ENCODE measurements at places on chromosomes 7 and 10.

- no peak for DNase-seq
Observed at GRCh38 chr10:47374611-47375536, 9.2 kb downstream of the ZNF488 start.

GRCh38 chr7:140326116-140326928 is 72.0 kb downstream of the SLC37A3 start:
- no peak for DNase-seq

GRCh38 chr10:45420453-45421192 is 46.6 kb downstream of the ALOX5 start:
- no peak for DNase-seq

DNA sequence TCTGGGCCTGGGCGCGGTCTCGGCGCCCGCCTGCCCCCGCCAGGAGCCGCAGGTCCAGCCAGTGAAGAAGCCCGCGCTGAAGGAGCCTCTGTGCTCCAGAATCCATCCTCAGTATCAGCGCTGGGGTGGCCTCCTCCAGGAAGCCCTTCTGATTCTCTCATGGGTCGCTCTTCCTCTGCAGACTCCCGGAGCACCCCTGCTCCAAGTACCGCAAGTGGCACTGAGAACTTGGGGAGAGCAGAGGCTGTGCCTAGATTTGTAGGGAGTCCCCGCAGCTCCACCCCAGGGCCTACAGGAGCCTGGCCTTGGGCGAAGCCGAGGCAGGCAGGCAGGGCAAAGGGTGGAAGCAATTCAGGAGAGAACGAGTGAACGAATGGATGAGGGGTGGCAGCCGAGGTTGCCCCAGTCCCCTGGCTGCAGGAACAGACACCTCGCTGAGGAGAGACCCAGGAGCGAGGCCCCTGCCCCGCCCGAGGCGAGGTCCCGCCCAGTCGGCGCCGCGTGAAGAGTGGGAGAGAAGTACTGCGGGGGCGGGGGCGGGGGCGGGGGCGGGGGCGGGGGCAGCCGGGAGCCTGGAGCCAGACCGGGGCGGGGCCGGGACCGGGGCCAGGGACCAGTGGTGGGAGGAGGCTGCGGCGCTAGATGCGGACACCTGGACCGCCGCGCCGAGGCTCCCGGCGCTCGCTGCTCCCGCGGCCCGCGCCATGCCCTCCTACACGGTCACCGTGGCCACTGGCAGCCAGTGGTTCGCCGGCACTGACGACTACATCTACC is at the start of gene ALOX5:
Gene ALOX5, plus strand, starts transcription at position 641 of the 774 bp plus-strand sequence. Its CDS starts 64 bp downstream, at position 705.
- DNase-seq = no peak

DNA sequence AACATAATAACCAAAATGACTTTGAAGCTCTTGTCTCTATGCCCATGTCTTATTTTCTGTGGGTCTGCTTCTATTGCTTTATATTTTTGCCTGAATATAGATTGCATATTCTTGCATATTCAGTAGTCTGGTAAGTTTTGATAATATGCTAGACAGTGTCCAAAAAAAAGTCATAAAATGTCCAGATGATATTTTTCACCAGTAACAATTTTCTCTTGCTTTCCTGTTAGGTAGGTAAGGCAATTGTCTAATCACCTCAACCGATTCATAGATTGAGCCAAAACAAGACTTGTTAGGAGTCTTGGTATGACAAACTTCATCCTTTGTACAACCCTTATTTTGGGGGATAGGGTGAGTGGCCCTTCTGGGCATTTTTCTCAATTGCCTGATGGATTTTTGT is 277.0 kb upstream of the NRP1 start:
- DNase-seq = no peak

DNA sequence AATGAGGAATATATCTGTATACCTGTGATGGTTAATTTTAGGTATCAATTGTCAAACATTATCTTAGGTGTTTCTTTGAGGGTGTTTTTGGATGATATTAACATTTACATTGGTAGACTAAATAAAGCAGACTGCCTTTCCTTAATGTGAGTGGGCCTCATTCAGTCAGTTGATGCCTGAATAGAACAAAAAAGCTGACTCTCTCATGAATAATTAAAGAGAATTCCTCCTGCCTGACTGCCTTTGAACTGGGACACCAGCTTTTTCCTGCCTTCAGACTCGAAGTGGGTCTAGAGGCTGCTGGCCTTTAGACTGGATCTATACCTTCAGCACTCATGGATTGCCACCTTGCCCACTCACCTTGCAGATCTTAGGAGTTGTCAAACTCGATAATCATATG is 117.9 kb upstream of the TMEM168 start:
- DNase-seq = no peak

- no peak for DNase-seq
Observed at GRCh38 chr10:63103971-63104409, 29.1 kb upstream of the NRBF2 start.

DNA sequence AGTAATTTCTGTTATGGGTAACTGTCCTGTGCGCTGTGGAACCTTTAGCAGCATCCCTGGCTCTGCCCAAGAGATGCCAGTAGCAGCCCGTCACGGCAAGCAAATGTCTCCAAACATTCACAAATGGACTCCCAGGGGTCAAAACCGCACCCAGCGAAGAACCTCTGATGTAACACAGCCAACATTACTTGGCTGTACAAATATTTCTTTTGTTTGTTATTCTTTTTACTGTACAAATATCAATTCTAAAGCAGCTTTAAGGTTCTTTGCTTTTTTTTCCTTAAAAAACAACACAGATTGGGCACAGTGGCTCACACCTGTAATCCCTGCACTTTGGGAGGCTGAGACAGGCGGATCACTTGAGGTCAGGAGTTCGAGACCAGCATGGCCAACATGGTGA is 182.5 kb downstream of the KMT2E start:
- no peak for DNase-seq

- no peak for DNase-seq
Observed at GRCh38 chr7:50728184-50728583, 54.5 kb downstream of the GRB10 start.

DNA sequence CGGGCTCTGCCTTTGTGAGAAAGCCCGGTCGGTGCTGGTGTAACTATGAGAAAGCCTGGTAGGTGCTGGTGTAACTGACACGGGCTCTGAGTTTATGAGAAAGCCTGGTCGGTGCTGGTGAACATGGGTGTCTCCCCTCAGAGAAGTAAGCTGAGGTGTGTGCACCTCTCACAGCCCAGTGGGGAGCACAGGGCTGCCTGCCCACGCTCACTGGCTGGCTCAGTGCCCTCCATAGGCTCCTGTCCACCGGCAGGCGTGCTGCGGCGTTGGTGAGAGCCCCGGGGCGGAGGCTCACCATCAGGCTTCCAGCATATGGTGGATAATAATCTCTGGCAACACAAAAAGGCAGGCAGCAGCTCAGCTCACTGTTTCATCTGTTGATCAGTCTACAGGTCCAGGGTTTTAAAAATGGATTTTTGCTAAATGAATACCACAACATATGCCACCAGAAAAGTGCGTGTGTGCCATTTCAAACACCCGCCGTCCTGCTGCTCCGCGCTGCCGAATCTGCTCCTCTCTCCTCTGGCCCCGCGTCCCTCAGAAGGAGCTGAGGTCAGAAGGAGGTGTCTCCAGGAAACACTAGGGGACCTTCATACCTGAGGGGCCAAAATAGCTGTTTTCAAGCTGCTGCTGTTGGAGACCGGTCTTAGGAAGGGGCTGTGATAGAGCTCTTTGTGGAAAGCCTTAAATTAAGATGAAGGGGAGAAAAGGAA is 365.7 kb downstream of the DNAJB6 start:
- DNase-seq = no peak

DNA sequence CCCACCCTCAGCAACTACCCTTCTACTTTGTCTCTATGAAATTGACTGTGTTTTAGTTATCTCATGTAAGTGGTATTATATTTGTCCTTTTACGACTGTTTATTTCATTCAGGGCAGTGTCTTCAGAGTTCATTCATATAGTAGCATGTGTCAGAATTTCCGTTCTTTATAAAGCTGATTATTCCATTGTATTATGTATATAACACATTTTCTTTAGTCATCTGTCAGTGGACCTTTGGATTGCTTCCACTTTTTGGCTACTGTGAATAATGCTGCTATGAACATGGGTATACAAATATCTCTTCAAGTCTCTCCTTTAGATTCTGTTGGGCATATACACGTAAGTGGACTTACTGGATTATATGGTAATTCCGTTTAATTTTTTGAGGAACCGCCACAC is 14.5 kb downstream of the SLF2 start:
- no peak for DNase-seq

GRCh38 chr10:126551202-126551601 is 119.3 kb downstream of the C10orf90 start:
- DNase-seq = no peak

DNA sequence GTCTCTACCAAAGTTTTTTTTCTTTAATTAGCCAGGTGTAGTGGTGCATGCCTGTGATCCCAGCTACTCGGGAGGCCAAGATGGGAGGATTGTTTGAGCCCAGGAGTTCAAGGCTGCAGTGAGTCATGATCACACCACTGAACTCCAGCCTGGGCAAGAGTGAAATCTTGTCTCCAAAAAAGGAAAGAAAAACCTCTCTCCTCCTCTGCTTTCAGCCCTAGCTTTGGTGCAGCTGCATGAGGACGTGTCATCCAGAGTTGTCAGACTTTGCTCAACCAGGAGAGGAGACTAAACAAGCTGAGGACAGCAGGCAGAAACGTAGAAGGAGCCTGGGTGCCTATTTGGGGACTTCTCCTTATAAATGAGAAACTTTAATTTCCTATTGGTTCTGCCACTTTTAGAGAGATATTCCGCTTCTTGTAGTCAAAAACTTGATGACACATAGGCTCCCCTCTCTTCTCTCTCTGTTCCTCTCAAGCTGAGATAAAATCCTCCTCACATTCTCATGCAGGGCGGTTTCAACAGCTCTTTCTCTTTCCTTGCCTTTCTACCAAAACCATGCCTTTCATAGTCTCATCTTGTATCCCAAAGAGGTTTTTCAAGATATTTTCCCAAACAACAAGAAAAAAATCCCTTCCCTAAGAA is 205.4 kb downstream of the ARHGAP12 start:
- no peak for DNase-seq

DNA sequence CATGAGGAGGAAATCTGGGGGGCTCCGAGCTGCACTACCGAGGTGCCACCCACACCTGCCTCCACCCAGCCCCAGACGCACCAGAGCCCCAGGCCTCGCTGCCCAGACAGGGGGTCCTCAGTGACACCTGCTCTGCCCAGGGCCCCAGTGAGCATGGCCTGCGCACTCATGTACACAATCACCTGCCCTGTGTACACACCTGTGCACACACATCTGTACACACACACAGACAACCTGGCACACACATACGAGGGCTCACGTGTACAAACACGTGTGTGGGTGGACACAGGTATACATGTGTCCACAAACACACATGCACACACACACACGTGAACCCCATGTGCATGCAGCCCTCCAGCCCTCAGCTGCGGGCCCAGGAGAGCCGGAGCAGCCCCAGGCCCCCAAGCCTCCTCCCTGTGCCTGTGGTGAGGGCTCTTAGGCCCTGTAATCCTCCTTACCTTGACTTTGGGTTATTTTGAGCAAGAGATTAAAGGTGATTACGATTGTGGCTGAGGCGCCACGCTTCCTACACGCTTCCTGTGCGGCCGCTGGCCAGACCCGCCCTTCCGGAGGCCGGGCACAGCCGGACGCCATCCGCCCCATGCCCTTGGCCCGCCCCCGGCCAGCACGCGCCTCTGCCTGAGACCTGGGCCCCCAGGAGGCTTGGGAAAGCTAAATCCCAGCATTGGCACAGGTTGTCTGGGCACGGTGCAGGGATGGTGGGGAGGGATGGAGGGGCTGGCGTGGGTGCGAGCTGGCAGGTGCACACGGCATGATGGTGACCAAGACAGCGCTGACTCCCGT is 71.9 kb downstream of the ELFN1 start:
- no peak for DNase-seq

- DNase-seq = no peak
Observed at GRCh38 chr10:114183563-114183962, 4.4 kb downstream of the TDRD1 start.

DNA sequence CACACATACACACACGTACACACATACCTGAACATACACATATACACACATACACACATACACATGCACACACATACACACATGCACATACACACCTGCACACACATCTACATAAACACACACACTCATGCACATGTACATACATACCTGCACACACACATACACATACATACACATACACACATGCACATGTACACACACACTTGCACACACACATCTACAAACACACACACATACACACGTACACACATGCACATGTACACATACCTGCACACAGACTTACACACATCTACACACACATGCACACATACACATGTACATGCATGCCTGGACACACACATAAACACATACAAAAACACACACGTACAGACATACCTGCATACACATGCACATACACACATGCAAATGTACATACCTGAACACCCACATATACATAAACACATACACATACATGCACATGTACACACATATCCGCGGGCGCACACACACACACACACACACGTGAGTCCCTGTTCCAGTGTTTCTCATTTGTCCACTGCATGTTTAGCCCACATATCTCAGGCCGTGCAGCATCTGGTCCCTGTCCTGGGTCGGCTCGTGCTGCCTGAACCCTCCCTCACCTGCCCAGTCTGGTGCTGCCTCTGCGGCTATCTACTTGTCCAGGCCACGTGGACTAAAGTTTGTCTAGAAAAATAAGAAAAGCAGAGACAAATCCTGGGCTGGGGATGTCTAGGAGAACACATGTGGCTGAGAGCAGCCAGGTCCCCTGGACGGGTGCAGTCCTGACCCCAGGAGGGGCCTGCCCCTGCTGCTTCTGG is 238.7 kb downstream of the TCERG1L start:
- no peak for DNase-seq

- no peak for DNase-seq
Observed at GRCh38 chr10:68957284-68957615, 1.3 kb downstream of the DDX21 start.

GRCh38 chr10:73517166-73517888 is 21.5 kb upstream of the PPP3CB start:
- no peak for DNase-seq

GRCh38 chr10:33315891-33316290 is 18.6 kb downstream of the NRP1 start:
- DNase-seq = no peak

DNA sequence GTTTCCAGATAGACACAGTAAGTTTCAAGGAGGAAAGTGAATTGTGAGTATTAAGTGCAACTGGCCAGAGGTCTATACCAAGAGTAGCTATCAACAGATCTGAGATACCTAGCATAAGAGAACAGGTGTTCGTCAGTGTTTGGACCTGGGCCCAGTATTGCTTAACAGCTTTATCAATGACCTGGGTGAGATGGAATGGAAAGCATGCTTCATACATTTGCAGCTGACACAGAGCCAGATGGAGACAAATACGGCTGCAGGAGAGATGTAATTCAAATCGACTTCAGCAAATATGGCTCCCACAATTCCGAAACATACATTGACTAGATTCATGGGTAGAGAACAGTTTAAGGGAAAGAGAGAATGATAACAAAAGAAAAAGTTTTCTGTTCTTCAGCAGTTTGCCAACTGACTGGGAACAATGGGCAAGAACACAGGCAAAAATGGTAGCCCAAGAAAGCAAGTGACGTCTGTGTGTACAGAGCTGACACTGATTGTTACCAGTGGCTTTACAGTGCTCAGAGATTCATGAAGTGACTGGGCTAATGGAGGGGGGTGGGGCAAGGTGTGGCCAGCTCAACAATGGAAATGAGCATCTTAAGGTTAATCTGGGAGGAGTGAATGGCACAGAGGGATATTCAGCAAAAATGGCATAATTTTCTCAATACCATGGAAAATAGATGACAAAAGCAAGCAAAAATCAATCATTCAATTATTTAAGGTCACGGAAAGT is 28.0 kb upstream of the COBL start:
- no peak for DNase-seq

GRCh38 chr7:14855033-14855794 is 47.3 kb downstream of the DGKB start:
- DNase-seq = no peak

Data from cortex of kidney (tissue), 1 donor.